ENCODE measurements at places on chromosomes 6 and 20.

- DNase-seq = peak; percentile 31
These were observed 16.9 kb upstream of the PTCRA start for GRCh38 chr6:42898891-42899361.

DNA sequence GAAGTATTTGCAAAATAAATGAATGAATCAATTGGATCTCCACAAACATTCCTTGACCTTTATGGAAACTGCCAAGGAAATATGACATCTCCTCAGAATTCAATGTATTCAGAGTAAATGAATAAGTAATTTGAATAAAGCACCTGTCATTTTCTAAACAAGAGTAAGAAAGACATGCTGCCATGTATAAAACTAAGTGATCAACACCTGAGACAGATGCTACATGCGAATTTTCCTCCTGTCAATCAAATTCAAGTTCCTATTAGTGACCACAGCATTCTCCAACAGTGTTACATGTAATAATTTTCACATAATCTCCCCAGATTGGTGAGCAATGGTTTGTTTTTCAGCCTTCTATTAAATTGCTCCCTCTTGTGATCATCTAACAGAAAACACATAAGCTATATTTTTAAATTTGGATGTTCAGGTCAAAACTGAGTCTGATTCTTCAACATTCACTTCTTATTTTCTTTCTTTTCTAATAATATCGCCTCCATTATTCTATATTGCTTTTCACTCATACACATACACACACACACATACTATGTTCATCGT, 163.2 kb upstream of the RNF217 start:
- no peak for DNase-seq

- no peak for DNase-seq
These were observed 81.8 kb downstream of the NFATC2 start for GRCh38 chr20:51460569-51461265.

DNA sequence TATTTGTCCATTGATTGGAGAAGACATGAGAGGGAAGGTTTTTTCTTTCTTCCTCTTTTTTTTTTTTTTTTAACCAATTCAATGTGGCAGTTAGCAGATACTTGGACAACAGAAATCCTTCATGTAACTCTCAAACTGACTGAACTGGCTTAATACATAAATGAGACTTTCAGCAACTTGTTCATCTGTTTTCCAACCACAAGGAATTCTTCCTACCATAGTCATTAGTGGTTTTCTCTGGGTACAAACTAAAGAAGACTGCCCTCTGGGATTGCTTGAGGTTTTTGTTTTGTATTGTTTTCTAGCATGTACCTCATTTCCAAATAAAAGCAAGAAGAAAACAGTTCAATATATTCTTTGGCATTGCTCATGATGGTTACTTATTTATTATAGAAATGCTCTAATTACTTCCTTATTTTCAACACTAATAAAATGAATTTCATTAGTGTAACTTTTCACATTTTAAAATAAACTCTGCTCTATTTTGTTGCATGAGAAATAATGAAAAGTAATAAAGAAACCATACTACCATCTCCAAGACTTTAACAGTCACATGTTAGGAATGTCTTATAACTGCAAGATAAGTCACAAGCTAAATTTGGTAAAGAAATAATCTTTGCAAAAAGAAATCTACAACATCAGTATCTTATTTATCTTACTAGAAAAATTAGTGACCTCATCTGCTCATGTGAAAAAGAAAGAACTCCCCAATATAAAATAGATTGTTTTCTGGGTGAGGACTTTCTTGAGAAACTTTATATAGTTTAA, 52.0 kb downstream of the ME1 start:
- DNase-seq = no peak

DNA sequence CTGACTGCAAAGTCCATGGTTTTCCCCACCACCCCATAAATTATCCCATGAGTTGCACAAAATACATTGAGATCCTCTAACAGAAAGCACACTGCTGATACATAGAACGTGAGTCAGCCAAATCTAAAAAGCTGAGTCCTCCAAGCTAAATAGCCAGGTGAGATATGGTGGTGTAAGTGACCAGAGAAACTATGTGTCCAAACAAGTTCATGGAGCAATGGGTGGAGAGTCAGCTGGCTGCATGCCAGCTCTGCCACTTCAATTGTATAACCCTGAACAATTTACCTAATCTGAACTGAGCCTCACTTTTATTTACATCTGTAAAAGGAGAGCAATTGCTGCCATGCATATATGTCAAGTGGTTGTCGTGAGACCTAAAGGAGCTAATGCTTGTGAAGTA, 9.7 kb downstream of the SNAP25 start:
- DNase-seq = no peak

DNA sequence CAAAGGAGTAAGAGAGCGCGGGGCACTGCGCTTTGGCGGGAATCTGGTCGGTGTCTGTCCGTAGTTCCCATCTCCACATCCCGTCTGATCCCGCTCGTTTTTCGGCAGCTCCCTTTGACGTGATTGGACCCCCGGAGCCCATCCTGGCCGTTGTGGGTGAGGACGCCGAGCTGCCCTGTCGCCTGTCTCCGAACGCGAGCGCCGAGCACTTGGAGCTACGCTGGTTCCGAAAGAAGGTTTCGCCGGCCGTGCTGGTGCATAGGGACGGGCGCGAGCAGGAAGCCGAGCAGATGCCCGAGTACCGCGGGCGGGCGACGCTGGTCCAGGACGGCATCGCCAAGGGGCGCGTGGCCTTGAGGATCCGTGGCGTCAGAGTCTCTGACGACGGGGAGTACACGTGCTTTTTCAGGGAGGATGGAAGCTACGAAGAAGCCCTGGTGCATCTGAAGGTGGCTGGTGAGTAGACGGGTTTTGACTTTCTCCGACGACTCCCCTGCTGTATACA, 1.4 kb downstream of the BTN1A1 start:
- DNase-seq = peak; percentile 27

DNA sequence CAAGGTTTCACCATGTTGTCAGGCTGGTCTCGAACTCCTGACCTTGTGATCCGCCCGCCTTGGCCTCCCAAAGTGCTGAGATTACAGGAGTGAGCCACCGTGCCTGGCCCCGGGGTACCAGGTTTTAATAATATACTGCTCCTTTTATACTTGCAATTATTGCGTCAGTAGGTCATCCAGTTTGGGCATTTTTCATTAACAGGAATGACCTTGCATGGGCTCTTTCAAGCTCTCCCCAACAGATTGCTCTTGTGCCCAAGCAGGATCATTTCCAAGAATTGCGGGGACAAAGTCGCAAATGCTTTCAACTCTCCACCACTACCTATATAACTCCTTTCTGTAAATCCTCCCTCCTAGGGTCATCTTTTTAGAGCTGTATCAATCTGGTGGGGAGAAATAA, 23.8 kb downstream of the STK38 start:
- no peak for DNase-seq

GRCh38 chr6:48641544-48641943, 530.5 kb upstream of the PTCHD4 start:
- no peak for DNase-seq

- no peak for DNase-seq
These were observed 73.4 kb upstream of the FBXO30 start for GRCh38 chr6:145887969-145888368.

- no peak for DNase-seq
These were observed 15.4 kb upstream of the MTG2 start for GRCh38 chr20:62167474-62167873.

DNA sequence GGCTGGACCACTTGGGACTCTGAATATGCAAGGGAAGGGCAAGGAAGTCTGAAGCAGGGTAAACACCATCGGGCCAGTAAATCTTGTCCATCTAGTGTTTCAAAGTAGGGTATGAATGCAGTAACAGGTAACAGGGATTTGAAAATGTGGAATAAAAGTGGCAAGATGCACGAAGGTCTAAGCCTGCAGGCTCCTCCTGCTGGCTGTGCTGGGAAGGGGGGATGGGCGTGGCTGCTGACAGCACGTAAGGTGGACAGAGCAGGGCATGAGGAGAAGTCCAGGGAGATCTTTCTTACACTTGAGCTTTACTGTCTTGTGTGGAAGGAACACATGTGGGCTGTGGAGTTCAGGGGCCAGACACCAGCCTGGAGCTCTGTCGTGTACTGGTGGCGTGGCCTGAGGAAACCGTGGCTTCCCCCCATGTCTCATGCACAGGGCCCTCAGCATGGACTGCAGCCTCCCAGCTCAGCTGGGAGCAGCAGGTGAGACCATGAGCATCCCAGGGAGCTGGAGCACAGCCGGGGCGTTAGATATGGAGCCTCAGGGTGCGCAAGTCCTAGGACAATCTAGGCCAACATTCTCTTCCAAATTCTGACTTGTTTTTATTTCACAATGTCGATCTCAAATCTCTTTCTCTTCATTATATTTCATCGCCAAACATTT, 84.5 kb downstream of the SLC22A23 start:
- no peak for DNase-seq

- DNase-seq = no peak
These were observed 227.1 kb upstream of the ID4 start for GRCh38 chr6:19609972-19610641.

DNA sequence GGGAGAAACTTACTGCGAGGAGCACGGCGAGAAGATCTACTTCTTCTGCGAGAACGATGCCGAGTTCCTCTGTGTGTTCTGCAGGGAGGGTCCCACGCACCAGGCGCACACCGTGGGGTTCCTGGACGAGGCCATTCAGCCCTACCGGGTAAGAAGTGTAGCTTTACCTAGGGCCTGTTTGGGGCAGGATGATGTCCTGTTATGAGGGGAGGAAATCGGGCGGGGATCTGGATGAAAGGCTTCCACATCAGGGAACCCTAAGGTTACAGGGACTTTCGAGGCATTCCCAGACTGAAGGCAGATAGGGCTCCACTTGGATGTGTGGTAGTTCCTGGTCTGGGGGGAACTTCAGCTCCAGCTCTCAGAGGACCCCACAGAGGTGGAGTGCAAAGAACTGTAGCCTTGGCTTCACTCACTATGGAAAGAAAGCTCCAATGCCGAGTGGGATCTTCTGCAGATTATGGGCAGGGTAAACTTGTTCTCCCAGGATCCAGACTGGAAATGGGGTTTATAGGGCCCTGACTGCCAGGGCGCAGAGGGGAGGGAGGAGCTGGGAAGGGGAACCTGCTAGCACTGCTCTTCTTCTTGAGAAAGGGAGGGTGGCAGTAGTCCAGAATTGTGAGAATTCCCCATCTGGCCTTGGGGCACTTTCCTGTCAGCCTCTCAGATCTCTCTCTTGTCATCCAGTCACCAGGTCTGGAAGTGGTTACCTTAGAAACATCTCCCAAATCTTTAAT, 740 bp downstream of the TRIM15 start:
- DNase-seq = no peak

DNA sequence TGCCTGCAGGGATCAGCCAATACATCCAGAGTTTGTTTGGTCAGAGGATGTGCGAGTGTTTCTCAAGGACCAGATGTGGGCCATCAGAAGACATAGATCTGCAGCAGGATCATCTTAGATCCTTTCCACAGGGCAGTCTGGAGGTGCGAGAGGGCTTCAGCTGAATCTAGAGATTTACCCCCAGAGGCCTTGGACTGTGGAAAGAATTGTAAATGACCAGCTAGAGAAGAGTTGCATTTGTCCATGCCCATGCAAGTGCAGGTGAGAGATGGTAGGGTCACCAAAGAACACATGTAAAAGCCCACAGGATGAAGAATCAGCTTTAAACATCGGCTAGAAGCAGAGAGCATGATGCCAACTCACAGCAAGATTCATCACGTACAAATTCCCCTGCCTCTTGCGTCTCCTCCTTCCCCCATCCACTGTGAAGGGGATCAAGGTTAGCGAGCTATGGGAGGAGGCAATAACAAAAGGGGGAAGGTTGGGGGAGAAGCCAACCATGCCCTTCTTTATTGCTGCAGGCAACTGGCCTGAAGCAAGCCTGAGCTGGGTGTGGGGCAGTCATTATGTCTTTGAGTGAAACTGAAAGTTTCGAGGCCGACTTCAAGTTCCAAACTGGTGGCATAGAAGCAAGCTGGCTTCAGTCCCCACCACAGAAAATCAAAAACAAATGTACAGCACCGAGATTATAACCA, 83.5 kb downstream of the SCML4 start:
- DNase-seq = no peak

DNA sequence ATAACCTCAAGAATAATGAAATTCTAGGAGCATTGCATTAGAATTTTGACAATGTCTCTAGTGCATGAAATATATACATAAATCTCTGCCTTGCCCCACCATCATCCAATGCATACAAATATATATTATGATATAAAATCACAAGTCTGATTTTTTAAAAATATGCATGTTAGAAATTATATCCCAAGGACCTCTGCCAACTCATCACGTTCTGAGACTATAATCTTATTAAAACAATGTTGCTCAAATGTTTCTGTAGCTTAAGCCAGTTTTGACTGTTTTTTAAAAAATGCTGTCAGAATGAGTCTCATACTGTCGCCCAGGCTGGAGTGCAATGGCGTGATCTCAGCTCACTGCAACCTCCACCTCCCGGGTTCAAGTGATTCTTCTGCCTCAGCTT, 287.0 kb upstream of the SOX4 start:
- no peak for DNase-seq

DNA sequence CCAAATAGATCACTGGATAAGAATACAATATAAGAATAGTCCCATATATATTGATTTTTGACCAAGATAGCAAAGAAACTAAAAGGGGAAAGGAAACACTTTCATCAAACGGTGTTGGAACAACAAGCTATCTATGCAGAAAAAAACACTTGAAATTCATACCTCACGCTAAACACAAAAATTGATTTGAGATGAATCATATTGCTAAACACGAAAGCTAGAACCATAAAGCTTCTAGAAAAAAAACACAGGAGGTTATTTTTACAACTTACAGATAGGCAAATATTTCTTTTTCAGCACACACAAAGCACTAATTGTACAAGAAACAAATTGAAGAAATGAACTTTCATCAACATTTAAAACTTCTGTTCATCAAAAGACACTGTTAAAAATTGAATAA, 36.7 kb upstream of the TMEM14A start:
- DNase-seq = no peak

DNA sequence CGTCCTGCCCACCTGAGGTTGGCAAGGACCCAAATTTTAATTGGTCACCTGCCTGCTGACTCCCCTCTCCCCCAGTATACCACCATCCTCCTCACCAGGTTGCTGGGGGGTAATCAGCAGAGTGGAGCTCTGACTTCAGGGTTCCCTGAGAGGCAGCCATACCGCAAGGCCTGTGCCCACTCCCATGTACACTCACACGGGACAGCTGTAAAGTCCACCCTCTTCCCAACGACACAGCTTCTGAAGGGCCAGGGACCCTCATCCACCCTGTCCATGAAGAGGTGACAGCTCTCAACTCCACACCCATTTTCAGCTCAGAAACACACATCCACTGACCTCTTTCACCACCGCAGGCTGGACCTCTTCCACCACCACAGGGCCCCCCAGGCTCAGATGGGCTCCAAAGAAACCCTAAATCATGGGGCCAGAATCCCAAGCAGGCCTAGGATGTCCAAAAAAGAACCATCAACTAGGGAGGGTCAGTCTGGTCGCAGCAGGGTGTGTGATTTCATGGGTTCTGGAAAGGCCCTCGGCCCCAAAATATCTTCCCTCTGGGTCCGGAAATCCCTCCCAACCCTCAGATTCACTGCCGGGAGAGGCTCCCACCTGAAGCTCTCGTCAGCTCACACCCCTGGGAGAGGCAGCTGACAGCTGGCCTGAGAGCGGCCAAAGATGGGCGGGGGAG, 30.0 kb downstream of the TFEB start:
- DNase-seq = no peak

- DNase-seq = no peak
These were observed 77.5 kb upstream of the NT5E start for GRCh38 chr6:85372188-85372914.
